ENCODE measurements at places on chromosomes 13 and 19.

- no peak for DNase-seq
Measured at GRCh38 chr13:26976313-26976712, 195.3 kb downstream of the USP12 start.

- DNase-seq, result no peak
Measured at GRCh38 chr13:60275208-60275607, 111.5 kb upstream of the DIAPH3 start.

DNA sequence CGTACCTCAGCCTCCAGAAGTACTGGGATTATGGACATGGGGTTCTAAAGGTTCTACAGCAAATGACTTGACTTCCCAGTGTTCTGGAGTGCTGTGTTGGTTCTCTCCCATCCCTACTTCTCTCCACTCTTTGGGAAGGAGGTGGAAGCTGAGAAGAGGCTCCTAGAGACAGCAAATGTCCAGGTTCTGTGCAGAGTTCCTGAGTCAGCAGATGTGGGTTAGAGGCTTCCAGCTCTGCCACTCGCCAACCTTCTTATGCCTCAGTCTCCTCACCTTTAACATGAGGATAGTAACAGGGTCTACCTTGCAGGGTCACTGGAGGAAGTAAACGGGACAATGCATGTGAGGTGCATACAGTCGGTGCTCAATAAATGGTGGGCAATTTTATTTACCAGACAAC, 80.5 kb upstream of the VSTM2B start:
- peak; percentile 20 for DNase-seq

DNA sequence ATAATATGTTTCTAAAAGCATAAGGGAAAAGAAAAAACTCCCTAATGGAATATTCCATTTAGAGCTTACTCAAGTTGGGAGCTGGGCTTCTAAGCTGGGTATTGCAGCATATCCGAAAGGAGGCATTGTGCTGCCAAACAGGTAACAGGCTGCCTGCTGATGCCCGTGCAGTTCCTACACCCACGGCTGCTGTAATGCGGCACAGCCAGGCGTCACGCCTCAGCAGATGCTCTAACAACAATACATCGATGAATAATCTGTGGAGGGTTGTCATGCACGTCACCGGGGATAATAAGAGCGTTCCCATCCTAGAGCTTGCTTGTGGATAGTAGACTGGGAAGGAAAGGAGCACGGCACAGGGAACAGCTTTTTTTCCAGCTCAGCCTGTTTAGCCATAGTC, 1582.1 kb upstream of the SLC10A2 start:
- no peak for DNase-seq

GRCh38 chr13:55682776-55683175, 1457.9 kb upstream of the PRR20A start:
- DNase-seq, result no peak

DNA sequence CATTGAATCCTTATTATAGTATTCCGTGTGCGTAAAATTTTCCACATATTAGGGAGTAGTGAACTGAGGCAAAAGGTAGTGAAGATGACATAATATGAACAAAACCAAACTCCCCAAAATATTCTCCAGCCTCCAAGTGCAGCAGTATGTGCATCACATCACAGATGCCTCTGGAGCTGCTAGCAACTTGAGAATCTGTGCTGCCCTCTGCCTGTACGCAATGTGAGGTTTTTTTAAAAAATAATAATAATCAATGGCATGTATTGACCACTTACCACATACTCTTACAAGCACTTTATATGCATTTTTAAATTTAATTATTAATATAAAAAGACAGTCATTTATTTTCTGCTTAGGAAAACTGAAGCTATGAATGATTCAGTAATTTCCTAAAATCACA, 583.0 kb upstream of the SPRY2 start:
- DNase-seq, result no peak

DNA sequence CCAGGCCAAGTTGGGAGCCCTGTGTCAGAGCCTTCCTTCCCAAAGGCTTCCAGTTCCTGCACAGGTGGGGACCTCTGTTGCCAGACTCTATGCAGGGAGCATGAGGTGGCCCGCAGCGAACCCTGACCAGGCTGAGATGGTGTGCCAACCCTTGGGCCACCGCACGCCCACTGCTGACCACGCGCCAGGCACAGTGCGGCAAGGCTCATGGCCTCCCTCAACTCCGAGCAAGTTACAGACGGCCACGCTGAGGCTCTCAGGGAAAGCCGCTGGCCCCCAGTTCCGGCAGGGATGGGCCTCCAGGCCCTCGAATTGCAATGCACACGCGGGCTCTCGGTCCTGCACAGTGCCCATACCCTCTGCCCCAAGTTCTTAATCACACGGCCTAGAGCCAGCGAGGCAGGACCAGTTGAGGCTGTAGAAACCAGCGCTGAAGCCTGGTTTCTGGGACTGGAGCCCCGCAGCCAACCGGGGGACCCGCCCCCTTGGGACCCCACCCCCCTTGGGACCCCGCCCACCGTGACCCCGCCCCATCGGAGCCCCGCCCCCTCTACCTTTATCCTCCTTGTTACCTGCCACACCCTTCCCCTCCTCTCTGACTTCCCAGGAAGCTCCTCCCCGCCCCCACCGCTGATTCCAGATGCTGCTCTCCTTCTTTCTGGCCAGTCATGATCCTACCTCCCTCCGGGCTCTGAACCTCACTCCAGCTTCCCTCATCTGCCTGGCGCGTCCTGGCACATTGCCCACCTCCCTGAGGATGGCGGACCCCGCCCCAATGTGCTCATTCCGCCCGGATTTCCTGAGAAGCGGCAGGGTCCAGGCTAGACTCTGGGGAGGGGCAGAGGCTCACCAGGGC, 6.0 kb downstream of the PEX11G start:
- peak; percentile 88 for DNase-seq

- DNase-seq, result no peak
Measured at GRCh38 chr19:50292216-50292827, 36.9 kb downstream of the KCNC3 start.

GRCh38 chr13:97125810-97126738, 96.1 kb upstream of the MBNL2 start:
- DNase-seq, result peak; percentile 68

- no peak for DNase-seq
Measured at GRCh38 chr19:51194527-51195315, 30.2 kb upstream of the CD33 start.

DNA sequence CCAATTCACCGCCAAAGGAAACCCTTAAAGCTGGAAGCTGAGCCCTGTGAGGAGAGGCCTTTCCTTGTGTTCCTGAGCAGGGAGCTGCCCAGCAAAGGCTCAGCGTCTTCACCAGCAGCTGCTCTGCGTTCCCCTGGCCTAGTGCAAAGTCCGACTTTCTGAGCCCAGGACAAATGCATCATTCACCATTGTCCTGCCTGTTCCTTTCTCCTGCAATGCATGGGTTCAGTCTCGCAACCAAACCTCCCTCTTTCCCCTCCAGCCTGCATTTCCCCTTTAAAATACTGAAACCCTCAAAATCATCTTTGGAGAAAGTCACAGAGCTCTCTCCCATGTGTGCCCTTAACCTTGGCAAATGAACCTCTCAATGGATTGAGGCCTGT, 12.9 kb upstream of the TMEM255B start:
- DNase-seq, result no peak

- no peak for DNase-seq
Measured at GRCh38 chr19:19480688-19481087, 34.7 kb downstream of the TSSK6 start.

DNA sequence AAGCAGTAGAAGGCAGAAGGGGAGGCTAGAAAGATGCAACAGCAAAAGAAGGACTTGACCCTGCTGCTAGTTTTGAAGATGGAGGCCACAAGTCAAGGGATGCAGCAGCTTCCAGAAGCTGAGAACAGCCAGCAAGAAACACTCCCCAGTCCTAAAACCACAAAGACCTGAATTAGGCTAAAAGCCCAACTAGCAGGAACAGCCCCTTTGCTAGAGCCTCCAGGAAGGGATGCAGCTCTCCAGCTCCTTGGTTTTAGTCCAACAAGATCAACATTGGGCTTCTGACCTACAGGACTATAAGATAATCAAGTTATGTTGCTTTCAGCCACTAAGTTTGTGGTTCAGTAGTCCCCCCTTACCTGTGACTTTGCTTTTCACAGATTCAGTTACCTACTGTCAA, 10.5 kb upstream of the LATS2 start:
- peak; percentile 61 for DNase-seq

- DNase-seq, result no peak
Measured at GRCh38 chr13:98224557-98224956, 47.5 kb upstream of the RNF113B start.

DNA sequence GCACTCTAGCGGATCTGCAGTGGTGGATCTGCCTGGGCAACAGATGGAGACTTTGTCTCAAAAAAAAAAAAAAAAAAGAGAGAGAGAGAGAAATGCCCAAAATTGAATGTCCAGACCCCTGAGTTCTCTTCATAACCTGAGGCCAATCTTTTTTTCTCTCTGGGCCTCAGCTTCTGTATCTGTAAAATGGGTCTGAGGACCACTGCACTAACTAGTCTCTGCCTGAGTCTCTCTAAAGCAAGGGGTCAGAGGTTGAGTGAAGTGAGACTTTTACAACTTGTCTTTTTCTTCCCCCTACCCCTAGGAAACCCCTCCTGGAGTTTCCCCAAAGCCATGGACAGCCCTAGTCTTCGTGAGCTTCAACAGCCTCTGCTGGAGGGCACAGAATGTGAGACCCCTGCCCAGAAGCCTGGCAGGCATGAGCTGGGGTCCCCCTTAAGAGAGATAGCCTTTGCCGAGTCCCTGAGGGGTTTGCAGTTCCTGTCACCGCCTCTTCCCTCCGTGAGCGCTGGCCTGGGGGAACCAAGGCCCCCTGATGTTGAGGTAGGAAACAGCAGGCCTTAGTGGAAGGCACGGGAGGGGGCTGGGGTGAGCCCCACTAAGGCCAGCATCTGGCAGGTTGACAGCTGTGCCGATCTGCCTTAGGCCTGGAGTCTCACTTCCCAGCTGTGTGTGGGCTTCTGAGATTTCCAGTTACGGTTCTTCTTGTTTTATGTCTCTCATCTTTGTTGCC, 1.8 kb downstream of the TMEM91 start:
- DNase-seq, result peak; percentile 69

- no peak for DNase-seq
Measured at GRCh38 chr19:55315956-55316525, 9.1 kb downstream of the TMEM150B start.

DNA sequence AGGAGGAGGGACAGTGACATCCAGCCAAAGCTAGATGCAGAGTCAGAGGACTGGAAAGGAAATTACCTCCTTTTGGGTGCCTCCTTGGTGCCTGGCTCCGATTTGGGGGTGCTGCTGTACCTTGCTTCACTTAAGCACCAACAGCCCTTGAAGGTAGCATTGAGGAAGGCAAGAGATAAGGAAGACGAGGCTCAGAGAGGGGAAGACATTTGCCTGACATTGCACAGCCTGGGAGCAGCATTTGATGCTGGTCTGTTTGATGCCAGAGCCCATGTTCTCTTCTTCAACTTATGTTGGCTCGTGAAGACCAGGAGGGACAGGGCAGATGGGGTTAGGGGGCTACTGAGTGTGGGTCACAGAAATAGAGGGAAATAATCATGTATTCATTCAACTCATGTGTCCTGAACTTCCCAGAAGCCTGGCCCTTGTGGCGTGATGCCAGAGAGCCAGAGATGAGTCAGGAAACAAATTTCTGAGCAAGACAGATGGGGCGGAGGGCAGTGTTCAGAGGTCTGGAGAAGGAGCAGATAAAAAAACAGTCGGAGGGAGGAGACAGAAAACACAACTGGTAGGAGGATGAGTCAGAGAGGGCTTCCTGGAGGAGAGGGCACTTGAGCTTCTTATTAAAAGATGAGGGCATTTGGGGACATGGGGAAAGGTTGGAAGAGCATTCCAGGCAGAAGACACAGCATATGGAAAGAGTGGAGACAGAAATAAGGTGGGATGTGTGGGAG, 3.0 kb upstream of the C19orf81 start:
- DNase-seq, result peak; percentile 82

GRCh38 chr13:35984776-35985453, 146.3 kb downstream of the DCLK1 start:
- peak; percentile 66 for DNase-seq

Data from islet precursor cell (in vitro differentiated cells).